IgD-negative memory B cell (primary cell): ENCODE measurements at places on chromosomes 7 and 10. TPM values are rescaled to one million over a fixed set of nuclear protein-coding genes. Genes with fewer than 3 reads are reported as not detected.

The ELN gene
- polyA plus RNA-seq = not detected

The TCF7L2 gene
- 0.43 TPM for polyA plus RNA-seq

The CAMK2G gene
- polyA plus RNA-seq = 7.2 TPM

The CCNJ gene
- polyA plus RNA-seq = 1.1 TPM

The PLCE1 gene
- polyA plus RNA-seq = 0.49 TPM

The OR2A1 gene
- not detected for polyA plus RNA-seq

The MCM10 gene
- polyA plus RNA-seq = not detected

The NANOS1 gene
- polyA plus RNA-seq = not detected

The HOXA1 gene
- 0.24 TPM for polyA plus RNA-seq

The GIMAP5 gene
- polyA plus RNA-seq = 16.3 TPM

The FAM237B gene
- not detected for polyA plus RNA-seq

The TIMM23 gene
- polyA plus RNA-seq = 57.9 TPM

The EIF3A gene
- 60.9 TPM for polyA plus RNA-seq

The NPSR1 gene
- polyA plus RNA-seq = not detected

The CCL26 gene
- polyA plus RNA-seq = not detected

The OR2A12 gene
- polyA plus RNA-seq = not detected

The PAPOLB gene
- polyA plus RNA-seq = not detected

The FGL2 gene
- polyA plus RNA-seq = 23.7 TPM

The CFAP70 gene
- 0.43 TPM for polyA plus RNA-seq

The CHAT gene
- polyA plus RNA-seq = not detected

The HOXA6 gene
- 0.39 TPM for polyA plus RNA-seq

The GHRHR gene
- not detected for polyA plus RNA-seq

The MYL7 gene
- not detected for polyA plus RNA-seq

The YKT6 gene
- polyA plus RNA-seq = 46.3 TPM

The VIM gene
- 352 TPM for polyA plus RNA-seq

The MICALL2 gene
- polyA plus RNA-seq = not detected

The SLC18A3 gene
- not detected for polyA plus RNA-seq

The KIF11 gene
- polyA plus RNA-seq = 0.68 TPM
